Inflammatory macrophage (primary cell): ENCODE measurements at places on chromosomes 7 and 10.

GRCh38 chr7:18495412-18496340, at the start of gene HDAC9:
HDAC9 (plus strand) TSS chr7:18495749; CDS start chr7:18496303, 554 bp downstream.
- DNase-seq, result peak; percentile 65

DNA sequence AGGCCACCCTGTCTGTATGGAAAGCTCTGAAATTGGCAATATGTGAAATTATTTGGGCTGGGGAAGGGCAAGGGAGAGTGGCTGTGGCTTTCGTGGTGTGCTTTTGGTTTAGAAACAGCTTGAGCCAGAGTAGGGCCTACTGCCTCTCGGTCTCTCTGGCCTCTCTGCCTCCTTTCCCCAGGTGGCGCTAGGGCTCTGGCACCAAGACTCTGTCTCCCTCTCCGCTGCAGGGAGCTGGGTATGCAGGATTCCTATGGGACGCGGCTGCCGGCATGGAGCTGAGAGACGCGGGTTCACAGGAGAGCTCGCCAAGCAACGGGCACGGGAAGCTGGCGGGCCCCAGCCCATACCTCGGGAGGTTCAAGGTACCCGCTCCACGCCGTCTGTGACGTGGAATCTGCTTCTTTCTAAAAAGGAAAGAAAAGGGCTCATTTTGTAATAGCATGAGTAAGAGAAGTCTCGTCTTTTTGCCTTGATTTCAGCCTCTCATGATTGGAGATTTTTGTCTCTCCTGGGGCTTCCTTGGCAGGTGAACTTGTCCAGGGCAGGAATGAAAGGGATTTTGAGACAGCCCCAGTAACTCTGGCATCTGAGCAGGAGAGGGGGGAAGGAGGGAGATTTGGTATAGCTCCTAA, 105.1 kb upstream of the ANLN start:
- DNase-seq, result no peak

DNA sequence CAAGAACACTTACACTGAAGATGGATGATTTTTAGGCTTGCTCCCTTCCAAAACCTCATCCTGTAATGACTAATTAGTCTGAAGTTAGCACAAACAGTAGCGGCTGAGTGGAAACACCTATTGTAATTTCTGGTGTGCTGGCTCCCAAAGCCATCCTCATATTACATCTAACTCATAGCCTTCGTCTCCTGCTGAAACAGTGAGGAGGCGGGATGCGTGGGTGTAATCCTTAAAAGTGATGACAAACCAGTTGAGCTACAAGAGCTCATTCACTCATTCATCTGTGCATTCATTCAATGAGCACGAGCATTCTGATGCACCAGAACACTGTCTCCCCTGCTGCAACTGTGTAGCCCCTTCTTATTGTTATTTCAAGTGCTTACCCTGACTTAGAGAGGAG, 235.3 kb downstream of the CALN1 start:
- no peak for DNase-seq

DNA sequence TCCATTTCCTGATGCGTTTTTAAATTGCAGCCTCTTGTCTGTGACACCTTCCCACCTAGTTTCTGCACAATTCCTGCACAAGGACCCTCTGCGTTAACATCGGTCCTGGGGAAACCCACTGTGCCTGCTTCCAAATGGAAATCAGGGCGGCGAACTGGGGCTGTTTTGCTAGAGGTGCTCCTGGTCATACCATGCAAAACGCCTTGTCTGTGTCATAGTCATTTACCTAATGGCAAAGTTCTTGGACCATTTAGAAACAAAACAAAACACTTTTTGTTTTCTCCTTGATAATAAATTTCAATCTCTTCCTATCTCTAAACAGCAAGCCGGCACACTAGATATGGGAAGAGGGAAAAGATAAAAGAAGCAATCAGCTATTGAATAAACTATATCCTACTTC, 206.9 kb upstream of the KLF14 start:
- DNase-seq, result no peak

DNA sequence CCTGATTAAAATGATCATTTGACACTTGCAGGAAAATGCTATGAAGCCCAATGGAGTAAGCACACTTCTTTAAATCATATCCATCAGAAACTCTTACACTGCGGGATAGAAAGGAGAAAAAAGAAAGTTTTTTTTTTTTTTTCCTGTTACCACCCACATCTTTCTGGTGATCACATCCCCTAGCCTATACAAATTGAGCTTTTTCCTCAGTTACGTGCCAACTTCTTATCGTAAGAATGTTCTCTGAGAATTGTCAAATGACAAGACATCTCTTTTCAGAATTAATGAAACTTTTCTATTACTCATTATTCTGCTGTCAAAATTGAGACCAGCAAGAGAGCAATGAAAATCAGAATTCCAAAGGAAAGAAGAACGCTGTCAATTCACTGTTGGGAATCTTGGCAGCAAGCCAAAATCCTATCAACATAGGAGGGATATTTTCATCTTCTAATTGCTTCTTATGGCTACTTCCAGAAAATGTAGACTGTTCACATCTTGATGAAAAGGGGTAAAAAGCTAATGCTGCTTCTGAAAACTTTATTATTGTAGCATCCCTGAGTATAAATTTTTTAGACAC, 179.5 kb downstream of the ADAM12 start:
- DNase-seq, result no peak

DNA sequence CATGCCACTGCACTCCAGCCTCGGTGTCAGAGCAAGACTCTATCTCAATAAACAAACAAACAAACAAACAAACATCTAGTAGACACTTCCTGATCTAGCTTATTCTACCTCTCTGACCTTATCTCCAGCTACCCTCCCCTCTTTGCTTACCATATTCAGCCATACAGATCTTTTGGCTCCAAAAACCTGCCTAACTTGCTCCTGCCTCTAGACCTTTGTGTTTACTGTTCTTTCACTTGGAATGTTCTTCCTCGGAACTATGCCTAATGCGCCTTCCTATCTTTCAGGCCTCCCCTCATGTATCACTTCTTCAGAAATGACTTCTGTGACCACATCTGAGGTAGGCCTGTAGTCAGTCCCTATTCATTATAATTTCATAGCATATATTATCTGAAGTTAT, 20.3 kb upstream of the WNT8B start:
- no peak for DNase-seq

- DNase-seq, result no peak
These were observed 10.5 kb downstream of the SEMA3C start for GRCh38 chr7:80908360-80908797.

- no peak for DNase-seq
These were observed 47.5 kb downstream of the BMPER start for GRCh38 chr7:33952824-33953223.

DNA sequence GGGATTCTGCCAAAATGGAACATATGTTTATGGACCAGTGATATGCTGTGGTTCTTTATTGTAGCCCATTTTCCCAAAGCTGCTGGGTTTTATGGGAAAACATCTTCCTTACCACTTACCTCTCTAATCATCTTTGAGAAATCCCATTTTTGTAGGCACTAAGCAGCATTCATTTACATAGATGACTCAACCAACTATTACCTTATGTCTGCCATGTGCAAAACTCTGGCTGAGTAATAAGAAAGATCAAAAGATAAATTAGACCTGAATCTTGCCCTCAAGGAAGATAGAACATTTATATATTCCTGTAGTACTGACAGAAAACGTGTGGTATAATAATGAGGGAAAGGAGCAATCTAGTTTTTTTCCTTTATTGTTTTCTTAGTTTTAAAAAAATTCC, 24.3 kb downstream of the CBLL1 start:
- DNase-seq, result no peak

DNA sequence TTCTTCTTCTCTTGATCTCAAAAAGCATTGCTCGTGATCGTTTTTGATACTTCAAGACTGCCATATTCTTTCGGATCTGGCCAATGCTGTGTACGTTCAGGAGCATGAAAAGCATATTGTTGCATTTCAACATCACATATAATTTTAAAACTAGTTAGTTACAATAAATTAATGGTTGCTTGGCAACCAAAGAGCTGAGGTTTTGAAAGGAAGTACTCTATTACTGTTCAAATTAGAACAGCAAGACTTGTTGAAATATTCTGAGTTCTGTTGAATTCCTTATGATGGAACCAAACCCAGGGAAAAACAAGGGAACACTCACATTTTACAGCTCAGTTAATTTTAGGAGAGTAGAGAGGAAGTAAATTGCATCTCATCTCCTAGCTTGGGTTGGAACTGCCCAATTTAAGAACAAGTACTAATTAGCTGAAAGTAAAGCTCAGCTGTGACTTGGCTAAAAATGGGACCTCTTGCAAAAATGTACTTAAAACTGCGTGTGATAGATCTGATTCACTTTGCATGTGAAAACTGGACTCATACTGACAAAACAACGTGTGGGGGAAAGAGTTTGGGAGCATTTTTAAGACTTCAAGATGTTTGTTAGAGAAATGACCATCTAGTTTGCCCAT, 21.2 kb downstream of the OR9A2 start:
- DNase-seq, result no peak

GRCh38 chr10:26841733-26842317, 18.9 kb downstream of the ABI1 start:
- no peak for DNase-seq

DNA sequence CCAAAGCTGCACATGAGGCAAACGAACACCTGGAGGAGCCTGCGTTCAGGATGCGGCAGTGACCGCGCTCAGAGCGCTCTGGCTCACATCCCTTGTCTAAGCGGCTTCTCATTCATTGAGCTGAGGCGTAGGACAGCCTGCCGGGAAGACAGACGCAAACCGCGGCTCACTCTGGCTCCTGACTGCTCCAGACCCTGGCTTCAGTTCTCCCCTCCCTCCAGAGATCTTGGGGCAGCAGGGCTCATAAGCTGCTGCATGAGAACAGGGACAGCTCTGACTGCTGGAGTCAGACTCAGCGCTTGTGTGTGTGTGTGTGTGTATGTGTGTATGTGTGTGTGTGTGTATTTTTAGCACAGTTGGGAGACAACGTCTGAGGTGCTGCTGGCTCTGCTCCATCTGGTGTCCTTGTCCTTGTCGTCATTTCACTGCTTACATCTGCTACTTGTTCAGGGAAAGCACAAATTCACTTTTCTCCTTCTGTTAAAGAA, 15.8 kb upstream of the LYZL2 start:
- DNase-seq, result no peak

GRCh38 chr7:27842851-27843250, 102.9 kb downstream of the TAX1BP1 start:
- no peak for DNase-seq

DNA sequence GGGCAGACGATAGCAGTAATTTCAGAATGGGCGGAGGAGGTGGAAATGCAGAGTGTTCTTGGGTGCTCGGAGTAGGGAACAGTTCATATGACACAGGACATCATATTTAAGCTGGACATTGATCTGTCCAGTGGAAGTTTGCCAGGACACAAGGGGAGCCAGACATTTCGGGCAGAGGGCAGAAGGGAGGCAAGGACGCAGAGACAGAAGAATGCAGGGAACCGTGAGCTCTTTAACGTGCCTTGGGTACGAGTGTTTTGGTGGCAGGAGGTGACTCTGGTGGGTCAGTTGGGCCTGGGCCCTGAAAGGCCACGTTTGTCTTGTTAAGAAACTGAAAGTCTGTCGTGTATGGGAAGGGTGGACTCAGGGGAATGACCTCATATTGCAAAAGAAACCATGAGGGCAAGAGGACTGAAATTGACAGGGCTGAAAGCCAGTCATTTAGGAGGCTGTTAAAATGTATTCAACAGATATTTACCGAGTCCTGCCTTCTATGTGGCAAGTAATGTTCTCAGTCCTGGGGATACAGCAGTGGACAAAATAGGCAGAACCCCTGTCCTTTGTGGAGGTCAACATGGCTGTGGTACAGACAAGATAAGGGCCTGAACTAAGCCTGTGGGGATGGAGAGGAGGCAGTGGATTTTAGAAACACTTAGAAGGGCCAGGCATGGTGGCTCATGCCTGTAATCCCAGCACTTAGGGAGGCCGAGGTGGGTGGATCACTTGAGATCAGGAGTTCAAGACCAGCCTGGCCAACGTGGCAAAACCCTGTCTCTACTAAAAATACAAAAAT, 2.2 kb downstream of the OPTN start:
- peak; percentile 14 for DNase-seq

DNA sequence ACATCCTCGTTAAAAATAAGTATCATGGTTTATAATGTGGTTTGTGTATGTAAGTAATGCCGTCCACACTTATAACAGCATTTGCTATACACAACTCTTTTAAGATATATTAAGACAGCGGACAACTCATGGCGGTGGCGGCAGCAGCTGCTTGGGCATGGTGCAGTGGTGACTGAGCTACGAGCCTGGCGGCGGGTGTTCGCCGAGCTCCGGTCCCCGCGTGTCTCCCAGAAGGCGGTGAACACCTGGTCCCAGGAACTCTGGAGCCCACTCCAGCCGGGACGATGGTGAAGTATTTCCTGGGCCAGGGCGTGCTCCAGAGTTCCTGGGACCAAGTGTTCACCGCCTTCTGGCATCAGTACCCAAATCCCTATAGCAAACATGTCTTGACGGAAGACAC, 38.8 kb downstream of the JMJD1C start:
- DNase-seq, result no peak

DNA sequence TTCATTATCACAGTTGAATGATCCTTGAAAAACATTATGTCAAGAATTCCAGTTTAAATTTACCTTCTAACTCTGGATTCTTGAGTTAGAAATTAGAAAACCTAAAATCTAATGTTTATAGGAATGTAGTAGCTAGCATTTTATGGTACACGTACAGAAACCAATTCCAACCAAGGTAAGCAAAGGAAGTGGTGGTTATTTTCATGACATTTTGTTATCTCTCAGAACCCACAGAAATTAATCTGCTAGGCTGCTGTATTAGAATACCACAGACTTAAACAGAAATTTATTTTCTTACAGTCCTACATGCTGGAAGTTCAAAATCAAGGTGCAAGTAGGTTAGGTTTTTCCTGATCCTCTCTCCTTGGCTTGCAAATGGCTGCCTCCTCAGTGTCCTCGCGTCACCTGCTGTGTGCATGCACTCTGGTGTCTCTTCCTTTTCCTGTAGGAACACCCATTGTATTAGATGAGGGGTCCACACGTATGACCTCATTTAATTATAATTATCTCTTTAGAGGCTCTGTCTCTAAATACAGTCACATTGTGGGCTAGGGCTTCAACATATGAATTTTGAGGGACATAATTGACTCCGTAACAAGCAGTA, 8.5 kb upstream of the CSTF2T start:
- no peak for DNase-seq

DNA sequence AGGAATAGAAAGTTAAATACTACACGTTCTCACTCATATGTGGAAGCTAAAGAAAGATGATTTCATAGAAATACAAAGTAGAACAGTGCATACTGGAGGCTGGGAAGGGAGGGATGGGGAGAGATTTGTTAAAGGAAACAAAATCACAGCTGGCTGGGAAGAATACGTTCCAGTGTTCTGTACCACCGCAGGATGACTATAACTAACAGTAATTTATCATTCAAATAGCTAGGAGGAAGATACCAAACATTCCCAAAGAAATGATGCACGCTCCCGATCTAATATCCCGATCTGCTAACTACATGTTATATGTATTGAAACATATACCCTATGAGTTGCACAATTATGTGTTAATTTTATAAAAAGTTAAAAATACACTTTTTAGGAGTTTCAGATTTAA, 162.3 kb downstream of the ZMYND11 start:
- no peak for DNase-seq
